IPS-NIHi11 (cell line): ENCODE measurements at places on chromosomes 1 and 21.

DNA sequence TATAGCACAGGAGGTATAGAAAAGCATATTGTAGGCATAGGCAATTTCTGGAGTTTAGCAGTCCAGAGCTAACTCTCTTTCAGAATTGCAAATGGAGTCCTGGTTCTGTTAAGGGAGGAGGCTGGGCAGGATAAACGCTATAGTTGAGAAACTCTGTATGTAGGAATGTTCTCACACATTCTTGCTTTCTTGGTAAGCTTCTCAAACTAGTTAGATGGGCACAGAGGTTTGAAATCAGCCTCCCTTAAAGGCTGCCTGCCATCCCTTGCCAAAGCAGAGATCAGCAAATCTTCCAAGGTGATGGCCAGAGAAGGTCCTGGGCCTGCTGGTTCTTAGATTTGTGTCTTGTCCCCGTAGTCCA is 42.9 kb upstream of the TADA1 start:
- no peak for DNase-seq

DNA sequence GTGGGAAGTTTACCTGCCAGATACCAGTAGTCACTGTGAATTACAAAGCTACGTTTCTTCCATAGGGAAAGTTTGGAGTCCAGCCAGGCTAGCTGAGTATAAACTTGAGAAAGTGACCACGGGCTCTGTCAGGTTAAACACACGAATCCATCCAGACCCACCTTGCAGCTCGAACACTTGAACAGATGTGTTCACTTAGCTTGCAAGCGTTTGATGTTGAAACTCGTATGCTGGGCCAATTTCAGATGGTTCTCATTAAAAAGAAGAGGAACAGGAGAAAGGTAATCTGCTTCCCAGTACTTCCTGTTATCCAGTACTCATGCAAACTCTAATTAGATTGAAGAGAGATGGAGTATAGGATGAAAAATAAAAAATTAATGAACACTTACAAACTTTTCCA is 636.4 kb downstream of the SMYD3 start:
- no peak for DNase-seq

GRCh38 chr1:190193508-190194115 is 284.1 kb downstream of the BRINP3 start:
- DNase-seq = no peak

DNA sequence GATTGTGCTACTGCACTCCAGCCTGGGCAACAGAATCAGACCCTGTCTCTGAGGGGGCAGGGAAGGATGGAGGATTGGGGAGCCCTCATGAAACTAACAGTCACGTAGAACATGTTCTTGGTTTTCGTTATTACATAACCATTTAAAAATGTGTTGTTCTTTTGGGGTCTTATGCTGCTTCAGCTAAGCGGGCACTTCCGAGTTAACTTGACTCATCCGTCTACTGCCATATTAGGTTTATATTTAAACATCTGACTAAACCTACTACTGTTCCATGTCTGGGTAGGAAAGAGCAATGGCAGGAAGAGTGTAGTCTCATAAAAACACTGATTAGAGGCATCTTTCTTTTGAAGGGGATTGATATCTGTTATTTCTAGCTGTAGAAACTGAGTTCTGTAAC is 59.5 kb upstream of the BMP8A start:
- no peak for DNase-seq

DNA sequence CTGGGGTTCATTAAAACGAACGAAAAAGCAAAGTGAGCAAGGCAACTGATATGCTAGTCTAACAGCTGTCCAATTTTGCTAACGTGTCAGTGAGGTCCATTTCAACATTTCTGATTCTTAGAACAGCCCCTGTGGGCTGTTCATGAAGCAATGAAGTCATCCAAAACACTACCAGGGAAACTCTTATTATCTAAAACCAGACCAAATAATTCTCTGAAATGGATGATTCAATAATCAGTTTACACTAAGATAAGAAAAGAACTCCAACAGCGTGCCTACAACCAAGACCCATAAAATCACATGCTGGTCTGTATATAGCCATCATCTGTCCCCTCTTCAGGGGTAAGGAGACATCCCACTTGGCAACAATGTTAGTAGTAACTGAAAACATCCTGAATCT is 122.7 kb downstream of the TGFBR3 start:
- DNase-seq = no peak

- DNase-seq = no peak
These were observed 123.7 kb downstream of the NTNG1 start for GRCh38 chr1:107264561-107264960.

DNA sequence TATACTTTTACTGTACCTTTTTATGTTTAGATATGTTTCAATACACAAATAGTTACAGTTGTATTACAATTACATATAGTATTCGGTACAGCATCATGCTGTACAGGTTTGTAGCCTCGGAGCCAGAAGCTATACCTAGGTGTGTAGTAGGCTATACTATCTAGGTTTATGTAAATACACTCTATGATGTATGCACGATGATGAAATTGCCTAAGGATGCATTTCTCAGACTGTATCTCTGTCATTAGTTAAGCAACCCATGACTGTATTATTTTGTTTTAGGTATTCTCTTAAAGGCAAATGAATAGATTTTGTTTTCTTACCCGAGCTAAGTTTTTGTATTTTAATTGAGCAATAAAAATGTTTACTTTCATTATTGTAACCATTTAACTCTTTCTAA is 56.4 kb downstream of the SPATA17 start:
- DNase-seq = no peak
